CD4-positive, alpha-beta T cell treated with Interleukin-6 for 4 hours (primary cell): ENCODE measurements at places on chromosomes 13 and 19.

- no peak for DNase-seq
Observed at GRCh38 chr13:25186187-25186586, 14.1 kb upstream of the AMER2 start.

- no peak for DNase-seq
Observed at GRCh38 chr19:35518313-35518712, 4.9 kb upstream of the DMKN start.

DNA sequence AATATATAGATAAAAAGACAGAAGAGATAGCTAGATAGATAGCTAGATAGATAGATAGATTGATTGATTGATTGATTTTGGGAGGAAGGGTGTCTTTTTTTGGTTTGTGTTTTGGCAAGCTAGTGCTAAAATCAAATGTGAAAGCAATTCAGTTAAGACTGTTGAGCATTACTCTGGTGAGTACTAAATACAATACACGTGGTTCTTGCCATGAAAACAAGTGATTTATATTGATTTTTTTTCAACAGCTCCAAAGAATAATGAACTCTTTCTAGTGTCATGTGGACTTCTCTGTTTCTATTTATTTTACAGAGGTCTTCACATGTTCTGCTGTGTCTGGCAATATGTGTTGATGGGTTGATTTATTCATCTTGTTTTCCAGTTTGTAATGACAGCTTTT, 172.0 kb downstream of the POU4F1 start:
- no peak for DNase-seq

GRCh38 chr13:102771298-102772041, 2.1 kb downstream of the TEX30 start:
- no peak for DNase-seq

- DNase-seq, result no peak
Observed at GRCh38 chr13:39035204-39035603, 2.7 kb downstream of the PROSER1 start.

DNA sequence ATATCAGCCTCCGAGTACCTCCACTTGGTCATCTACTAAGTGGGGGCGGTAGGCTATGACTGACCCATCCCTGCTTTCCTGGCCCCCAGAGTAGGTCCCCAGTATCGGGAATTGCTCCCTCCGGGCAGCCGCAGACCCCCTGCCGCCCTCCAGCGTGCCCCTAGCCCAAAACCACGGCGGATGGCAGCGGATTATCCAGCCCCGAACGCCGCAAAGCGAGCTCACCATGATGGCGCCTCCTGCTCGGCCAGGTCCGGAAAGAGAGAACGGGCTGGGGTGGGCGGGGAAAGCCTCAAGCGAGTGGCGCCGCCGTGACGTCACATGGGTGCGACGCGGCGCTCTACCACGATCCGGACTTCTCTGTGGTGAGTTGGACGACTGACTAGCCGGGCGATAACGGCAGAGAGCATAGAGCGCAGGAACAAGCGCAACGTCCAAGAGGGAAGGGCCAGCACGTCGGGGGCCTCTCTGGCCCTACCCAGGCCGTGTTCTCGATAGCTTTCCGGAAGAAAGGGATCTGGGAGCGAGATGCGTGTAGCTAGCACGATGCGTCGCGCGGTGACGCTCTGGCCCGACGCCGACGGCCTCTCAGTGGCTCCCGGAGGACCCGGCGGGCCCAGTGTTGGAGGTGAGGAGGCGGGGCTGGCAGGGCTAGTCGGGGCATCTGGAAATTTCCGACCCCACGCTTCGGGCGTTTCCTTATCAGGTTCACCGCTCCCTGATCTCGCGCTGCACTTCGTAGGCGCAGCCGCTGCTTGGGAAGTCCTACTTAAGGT, at the start of the genes RPL18 and SPHK2:
Gene RPL18 (minus strand): TSS at position 263 of the 776 bp plus-strand sequence. CDS start 35 bp downstream, at position 228.
Gene SPHK2 (plus strand): TSS at position 591 of the 776 bp plus-strand sequence. CDS start 1,009 bp downstream, outside the sequence.
- peak; percentile 96 for DNase-seq

DNA sequence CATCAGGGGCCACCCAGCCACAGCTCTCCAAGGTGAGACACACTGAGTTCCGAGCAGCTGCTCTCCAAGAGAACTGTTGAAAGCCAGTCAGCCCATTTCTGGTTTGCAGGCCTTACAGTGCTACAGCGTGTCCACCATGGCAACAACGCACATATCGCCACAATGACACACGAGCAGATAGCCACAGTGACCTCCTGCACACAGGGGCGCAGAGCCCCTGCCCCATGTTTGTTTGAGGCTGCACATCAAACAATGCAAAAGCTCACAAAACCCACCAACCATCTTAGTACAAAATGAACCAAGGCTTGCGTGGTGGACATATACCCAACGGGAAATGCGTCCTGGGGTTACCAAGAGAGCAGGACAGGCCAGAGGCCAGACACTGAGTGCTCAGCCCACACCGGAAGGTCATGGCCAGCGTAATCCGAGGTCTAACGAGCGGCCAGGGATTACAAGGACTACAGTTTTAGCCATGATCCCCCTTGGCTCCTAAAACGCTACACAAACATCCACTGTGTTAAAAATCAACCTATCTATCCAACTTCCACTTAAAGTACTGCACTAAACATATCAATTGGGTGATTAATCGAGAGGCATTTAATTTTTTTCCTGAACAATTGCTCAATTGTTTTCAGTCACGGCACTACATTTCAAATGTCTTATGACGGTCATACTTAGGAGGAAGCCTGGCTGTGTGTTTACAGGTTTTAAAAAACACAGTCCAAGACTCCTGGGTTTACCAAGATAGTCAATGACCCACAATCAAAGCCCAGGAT, 56.0 kb downstream of the STK24 start:
- DNase-seq, result no peak
